H1 (cell line): ENCODE measurements at places on chromosomes 7 and 10. TPM values are rescaled to one million over a fixed set of nuclear protein-coding genes. Genes with fewer than 3 reads are reported as not detected.

Gene MYL10
- total RNA-seq = 0.44 TPM in 1 of 2 replicates, not detected in the other

Gene GSTK1
- 25.5 and 26.2 TPM in 2 replicates for total RNA-seq

DNA sequence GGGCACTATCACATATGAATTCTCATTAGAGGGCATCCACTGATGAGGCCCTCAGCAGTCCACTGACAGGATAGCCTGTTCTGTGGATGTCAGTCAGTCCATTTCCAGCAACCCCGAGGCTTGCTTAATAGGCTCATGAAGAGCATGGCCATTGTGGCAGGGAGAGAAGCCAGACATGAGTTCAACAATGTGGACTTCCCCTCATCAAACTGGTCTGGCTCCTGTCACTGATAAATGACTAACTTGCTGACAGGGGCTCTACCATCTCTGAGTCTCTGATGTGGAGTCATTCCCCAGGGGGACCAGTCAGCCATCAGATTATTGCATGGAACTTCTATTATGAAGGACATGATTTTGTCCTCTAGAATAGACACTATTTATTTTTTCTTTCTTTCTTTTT, 19.8 kb upstream of the TRIL start:
- peak; percentile 6 for DNase-seq

DNA sequence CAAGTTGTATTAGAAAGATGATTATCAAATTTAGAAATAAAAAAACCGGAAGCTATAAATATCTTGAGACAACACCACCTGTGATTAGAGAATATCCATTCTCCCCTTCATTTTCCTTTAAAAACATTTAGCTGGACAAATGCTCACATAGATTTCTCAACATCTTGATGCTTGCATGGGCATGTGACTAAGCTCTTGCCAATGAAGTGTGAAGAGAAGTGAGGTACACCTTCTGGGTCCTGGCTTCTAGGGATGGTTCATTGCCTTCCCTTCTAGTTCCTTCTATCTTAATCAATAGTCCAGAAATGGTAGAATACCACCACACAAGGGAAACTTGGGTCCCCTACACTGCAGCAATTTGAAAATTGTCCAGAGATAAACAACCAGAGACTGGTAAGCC, 41.0 kb downstream of the WAPL start:
- DNase-seq = no peak

DNA sequence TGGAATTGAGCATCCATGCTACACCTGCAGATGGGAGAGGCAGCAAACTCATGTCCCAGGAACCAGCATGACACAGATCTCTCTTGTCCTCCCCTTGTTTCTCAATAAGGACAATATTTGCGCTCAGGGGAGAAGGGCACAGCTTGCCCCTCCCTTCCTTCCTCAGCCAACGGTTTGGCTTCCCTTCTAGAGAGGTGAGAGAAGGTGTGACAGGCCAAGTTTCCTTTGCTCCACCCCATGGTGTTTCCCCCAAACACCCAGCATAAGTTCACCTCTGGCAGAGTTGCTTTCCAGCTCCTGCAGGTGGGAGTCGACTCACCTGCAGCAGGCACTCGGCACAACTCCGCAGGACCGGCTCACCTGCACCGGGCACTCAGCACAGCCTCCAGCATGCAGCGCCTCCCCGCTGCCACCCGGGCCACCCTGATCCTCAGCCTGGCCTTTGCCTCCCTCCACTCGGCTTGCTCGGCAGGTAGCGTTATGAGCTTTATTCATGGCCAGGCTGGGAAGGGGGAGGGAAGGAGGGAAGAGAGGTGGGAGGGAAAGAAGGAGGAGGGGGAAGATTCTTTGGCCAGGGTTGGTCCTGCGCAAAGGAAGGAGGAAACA, at the start of the genes ATP6V0A4 and TMEM213:
Gene ATP6V0A4 (minus strand): TSS at position 482 of the 606 bp plus-strand sequence. CDS start 26,949 bp downstream, outside the sequence.
Gene TMEM213 (plus strand): TSS at position 280 of the 606 bp plus-strand sequence. CDS start 111 bp downstream, at position 391.
- DNase-seq = peak; percentile 70

GRCh38 chr10:12758271-12758670, 243.2 kb downstream of the CCDC3 start:
- DNase-seq = no peak
